Activated naive CD4-positive, alpha-beta T cell (primary cell): ENCODE measurements at places on chromosomes 12 and 14.

GRCh38 chr12:132286912-132287311 lies 42.5 kb downstream of the GALNT9 start:
- DNase-seq = no peak

GRCh38 chr12:113970211-113970610 lies 4.1 kb upstream of the RBM19 start:
- no peak for DNase-seq

DNA sequence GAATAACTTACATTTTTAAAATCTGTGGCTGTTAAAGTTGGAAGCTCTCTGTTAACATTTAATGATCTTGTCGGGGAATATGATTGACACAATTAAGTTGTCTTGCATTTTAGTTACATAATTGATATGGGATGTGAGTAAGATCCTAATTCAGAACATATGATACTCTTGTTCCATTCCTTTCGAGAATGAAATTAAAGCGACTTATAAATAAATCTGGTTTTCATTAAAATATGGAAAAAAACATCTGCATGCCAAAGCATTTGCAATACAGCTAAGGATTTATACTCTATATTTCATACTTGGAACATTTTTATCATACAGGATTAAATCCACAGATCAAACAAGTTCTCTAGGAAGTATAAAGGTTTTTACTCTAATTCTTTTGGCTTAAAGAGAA lies 52.0 kb downstream of the SLC38A6 start:
- DNase-seq = no peak

GRCh38 chr14:71460091-71460490 lies 472.1 kb upstream of the RGS6 start:
- DNase-seq = no peak

GRCh38 chr14:81363746-81364378 lies 36.3 kb downstream of the STON2 start:
- no peak for DNase-seq

DNA sequence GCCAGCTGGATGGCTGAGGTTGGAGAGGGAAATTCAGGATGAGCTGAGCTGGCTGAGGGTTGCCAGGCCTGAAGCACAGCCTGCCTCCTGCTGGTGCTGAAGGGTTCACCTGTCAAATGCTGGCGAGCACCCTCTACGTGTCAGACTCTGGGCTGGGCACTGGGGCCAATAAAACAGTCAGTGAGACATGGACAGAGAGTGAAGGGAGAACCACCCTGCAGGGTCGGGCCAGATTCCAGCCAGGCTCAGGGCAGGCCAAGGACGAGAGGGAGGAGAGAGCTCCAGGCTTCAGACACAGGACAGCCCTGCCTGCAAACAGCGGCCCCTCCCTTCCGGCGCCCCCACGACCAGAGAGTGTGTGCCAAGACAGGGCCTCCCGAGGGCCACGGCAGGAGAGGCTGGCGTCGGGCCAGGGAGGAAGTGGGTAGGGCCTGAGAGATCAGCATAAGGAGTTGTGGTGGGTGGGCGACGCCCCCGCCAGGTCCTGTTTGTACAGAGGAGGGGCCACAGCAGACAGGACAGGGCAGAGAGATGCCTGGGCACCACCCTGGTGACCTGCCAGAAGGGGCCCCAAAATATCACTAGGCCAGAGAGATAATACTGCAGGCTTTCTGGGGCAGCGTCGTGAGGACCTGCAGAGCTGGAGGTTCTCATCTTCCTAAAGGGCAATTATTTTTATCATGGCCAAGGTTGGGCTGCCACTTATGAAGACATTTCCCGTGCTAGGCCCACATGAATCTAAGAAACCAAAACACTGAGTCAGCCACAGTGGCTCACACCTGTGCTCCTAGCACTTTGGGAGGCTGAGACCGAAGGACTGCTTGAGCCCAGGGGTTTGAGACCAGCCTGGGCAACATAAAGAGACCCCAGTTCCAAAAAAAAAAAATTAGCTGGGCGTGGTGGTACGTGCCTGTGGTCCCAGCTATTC lies 73.1 kb upstream of the GPR68 start:
- no peak for DNase-seq

DNA sequence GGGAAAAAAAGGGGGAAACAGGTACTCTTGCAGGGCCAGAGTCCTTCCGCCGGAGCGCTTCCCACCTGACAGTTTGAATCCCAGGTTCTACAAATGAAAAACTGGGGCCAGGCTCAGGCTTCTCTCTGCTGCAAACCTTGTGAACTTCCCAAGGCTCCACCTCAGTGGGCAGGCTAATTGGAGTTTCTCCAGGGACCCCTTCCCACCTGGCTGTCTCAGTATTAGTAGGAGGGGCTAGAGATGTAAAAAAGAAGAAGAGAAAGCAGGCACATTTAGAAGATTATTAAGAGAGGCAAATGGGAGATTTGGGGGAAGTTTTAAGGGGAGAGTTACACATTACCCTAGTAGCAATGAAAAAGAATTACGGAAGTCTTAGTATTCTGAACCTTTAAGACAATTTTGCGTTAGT lies 20.0 kb upstream of the CLEC2D start:
- DNase-seq = no peak

GRCh38 chr14:75090353-75090752 lies 20.9 kb downstream of the ZC2HC1C start:
- no peak for DNase-seq
